ENCODE measurements at places on chromosomes 1 and 21. TPM values are rescaled to one million over a fixed set of nuclear protein-coding genes. Genes with fewer than 3 reads are reported as not detected.

- no peaks in the 10 kb centered on the region for H3K36me3 ChIP-seq
- H3K27me3 ChIP-seq: no peaks in the 10 kb centered on the region
- no peak overlapping the region for H3K27ac ChIP-seq
Measured at GRCh38 chr1:192140382-192140781, 17.9 kb upstream of the RGS18 start.

- no peaks in the 10 kb centered on the region for H3K27me3 ChIP-seq
- no peak for DNase-seq
- no peak overlapping the region for H3K4me3 ChIP-seq
- H3K36me3 ChIP-seq: no peaks in the 10 kb centered on the region
- peaks cover 73% of the 10 kb centered on the region for H3K4me1 ChIP-seq
- peak overlapping the region; percentile 21 for H3K27ac ChIP-seq
Measured at GRCh38 chr1:200337410-200337809, 72.4 kb downstream of the ZNF281 start.

DNA sequence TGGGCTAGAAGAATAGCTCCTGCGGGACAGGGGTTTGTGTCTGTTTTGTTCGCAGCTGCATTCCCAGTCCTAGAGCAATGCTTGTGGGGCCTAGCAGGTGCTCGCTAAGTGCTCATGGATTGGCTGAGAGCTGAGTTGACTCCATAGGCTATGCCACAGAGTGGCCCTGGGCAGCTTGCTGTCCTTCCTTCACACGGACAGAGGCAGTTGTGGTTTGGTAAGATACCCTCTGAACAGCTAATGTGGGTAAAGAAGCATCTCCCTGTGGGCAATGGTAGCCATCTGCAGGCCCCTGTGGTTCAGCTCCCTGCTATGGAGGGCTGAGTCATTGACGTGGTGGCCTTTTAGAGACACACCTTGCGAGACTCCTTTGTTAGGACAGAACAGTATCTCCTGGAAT, 23.5 kb upstream of the LBR start:
- no peaks in the 10 kb centered on the region for H3K36me3 ChIP-seq
- H3K27ac ChIP-seq: no peak overlapping the region
- H3K4me3 ChIP-seq: no peak overlapping the region
- DNase-seq: no peak
- H3K4me1 ChIP-seq: peaks cover 83% of the 10 kb centered on the region

Gene MNDA
- not detected for total RNA-seq

Gene CR1L
- total RNA-seq: not detected

Gene SYNC
- 5.4 TPM for total RNA-seq

Gene RAB3B
- total RNA-seq: 1.9 TPM

- no peaks in the 10 kb centered on the region for H3K36me3 ChIP-seq
- no peaks in the 10 kb centered on the region for H3K4me1 ChIP-seq
- H3K27ac ChIP-seq: no peak overlapping the region
- H3K27me3 ChIP-seq: no peaks in the 10 kb centered on the region
Measured at GRCh38 chr1:166057650-166058049, 109.2 kb downstream of the FAM78B start.

GRCh38 chr1:110780600-110781484, 92.1 kb upstream of the CD53 start:
- H3K4me1 ChIP-seq: no peaks in the 10 kb centered on the region
- H3K27me3 ChIP-seq: 0 out of 3 replicates have a peak, but pooled peaks cover 1% of the 10 kb centered on the region
- peak; percentile 40 for DNase-seq
- no peaks in the 10 kb centered on the region for H3K36me3 ChIP-seq

DNA sequence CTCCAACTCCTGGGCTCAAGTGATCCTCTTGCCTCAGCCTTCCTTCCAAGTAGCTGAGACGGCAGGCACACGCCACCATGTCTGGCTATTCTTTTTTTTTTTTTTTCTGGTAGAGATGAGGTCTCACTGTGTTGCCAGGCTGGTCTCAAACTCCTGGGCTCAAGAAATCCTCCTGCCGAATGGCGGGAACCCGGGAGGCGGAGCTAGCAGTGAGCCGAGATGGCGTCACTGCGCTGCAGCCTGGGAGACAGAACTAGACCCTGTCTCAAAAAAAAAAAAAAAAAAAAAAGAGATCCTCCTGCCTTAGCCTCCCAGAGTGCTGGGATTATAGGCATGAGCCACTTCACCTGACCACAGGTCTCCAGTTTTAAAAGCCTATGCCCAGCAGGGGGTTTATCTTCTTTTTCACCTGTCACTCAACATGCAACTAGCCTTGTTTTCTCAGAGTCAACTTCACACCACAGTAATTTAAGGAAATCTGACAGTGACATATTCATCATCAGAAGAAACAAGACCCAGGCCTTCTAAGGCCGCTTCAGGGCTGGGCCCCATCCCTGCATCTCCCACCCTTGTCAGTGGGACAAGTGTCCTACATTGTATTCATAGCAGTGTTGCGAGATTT, 38.3 kb upstream of the GALNT2 start:
- no peak for DNase-seq
- no peaks in the 10 kb centered on the region for H3K4me1 ChIP-seq
- no peak overlapping the region for H3K27ac ChIP-seq
- peaks cover 7% of the 10 kb centered on the region for H3K27me3 ChIP-seq
- H3K36me3 ChIP-seq: no peaks in the 10 kb centered on the region

DNA sequence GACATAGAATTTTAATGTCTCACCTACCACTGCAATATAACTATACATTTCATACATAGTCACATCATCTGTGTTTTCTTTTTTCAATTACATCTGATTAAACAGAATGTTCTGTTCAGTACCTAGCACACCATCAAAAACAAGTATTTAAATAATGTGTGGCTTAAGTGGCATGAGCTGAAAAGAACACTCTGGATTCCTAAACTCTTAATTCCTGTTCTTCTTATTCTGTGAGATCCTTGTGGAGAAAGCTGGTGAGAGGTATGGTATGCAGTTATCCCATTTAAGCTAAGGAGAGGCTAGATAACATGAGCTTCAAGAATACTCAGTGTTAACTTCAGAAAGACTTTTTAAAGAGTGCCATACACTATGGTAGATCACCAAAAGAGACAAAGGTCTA, 5.5 kb downstream of the TP53BP2 start:
- H3K27me3 ChIP-seq: no peaks in the 10 kb centered on the region
- no peaks in the 10 kb centered on the region for H3K36me3 ChIP-seq
- no peak overlapping the region for H3K27ac ChIP-seq
- DNase-seq: no peak

- H3K36me3 ChIP-seq: no peaks in the 10 kb centered on the region
- H3K4me1 ChIP-seq: no peaks in the 10 kb centered on the region
- H3K27me3 ChIP-seq: no peaks in the 10 kb centered on the region
- no peak overlapping the region for H3K4me3 ChIP-seq
- no peak for DNase-seq
- H3K27ac ChIP-seq: no peak overlapping the region
Measured at GRCh38 chr1:80837066-80837465, 963.7 kb upstream of the ADGRL2 start.

- H3K4me1 ChIP-seq: no peaks in the 10 kb centered on the region
- no peak overlapping the region for H3K4me3 ChIP-seq
- H3K27me3 ChIP-seq: peaks cover 4% of the 10 kb centered on the region
- H3K27ac ChIP-seq: no peak overlapping the region
Measured at GRCh38 chr1:87986130-87986866, 657.6 kb downstream of the LMO4 start.

Gene PRR9
- not detected for total RNA-seq

GRCh38 chr21:16186742-16187141, 457.0 kb downstream of the USP25 start:
- no peak for DNase-seq
- H3K27me3 ChIP-seq: no peaks in the 10 kb centered on the region
- no peak overlapping the region for H3K27ac ChIP-seq
- H3K36me3 ChIP-seq: no peaks in the 10 kb centered on the region
- H3K4me1 ChIP-seq: no peaks in the 10 kb centered on the region
- H3K4me3 ChIP-seq: no peak overlapping the region

DNA sequence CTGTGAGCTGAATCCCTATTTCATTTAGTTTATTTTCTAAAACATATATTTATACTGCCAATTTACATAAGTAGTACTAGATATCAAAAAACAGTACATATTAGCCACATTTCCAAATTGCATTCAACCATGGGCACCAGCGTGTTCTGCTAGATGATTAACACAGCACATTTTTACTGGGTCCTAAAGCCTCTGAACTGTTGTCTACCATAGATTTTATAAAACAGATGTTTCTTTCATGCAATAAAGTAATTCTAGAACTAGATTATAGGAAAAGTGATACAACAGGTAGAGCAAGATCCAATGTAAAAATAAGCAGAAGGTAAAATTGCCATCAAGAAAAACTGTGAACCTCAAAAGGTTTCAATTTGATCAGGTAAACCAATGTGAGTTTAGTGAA, 108.6 kb downstream of the FAF1 start:
- DNase-seq: no peak
- H3K27ac ChIP-seq: no peak overlapping the region
- no peaks in the 10 kb centered on the region for H3K27me3 ChIP-seq
- H3K4me1 ChIP-seq: peaks cover 58% of the 10 kb centered on the region

Gene PRAMEF17
- total RNA-seq: not detected

Gene SEC16B
- 5.3 TPM for total RNA-seq

GRCh38 chr21:32100423-32100822, 178.4 kb downstream of the MIS18A start:
- H3K4me1 ChIP-seq: no peaks in the 10 kb centered on the region
- no peak for DNase-seq
- H3K27me3 ChIP-seq: no peaks in the 10 kb centered on the region

Measured in HepG2 (cell line).